ENCODE measurements at places on chromosomes 5 and 9.
A peak's percentile ranks its signal among the peaks of the same experiment; 100 is the strongest.

GRCh38 chr9:36192196-36192595 lies 1.5 kb downstream of the CLTA start:
- no peak for DNase-seq

DNA sequence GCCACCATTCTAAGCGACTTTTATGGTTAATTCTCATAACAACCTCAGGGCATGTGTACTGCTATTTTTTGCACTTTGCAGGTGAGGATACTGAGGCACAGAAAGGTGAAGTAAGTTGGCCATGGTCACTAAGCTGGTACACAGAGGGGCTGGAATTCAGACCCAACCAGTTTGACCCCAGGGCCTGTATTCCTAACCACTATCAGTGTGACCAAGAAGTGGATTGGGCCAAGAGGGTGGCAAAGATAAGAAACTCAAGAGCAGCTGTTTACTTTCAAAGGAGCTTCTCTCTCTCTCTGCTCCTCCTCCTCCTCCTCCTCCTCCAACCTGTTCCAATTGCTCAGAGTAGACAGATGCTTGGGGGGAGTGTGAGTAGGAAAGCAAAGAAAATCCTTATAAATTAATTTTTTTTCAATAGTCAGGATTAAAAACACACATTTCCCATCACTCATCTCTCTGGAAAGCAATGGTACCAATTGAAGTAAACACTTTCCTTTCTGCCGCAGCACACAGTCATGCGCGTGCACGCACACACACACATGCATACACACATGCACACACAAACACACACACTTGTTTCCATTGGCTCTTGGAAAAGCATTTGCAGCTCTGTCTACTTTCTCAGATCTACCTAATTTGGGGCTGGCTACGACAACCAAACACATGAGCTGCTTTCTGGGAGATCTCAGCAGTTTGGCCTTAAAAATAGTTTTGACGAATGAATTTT lies 736.7 kb upstream of the WWC1 start:
- DNase-seq: no peak

DNA sequence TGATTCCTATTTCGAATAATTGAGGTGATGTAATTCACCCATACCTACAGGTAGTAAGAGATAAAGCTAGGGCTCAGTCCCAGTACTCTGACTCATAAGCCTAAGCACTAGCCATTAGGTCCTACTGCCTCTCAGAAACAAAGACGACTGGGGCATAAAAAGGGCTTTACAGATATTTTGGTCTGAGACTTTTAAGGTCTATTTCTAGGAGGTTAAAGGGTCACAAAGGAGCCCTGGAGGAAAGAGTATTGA lies 69.8 kb downstream of the SGCD start:
- no peak for DNase-seq

- no peak for DNase-seq
These were observed 94.5 kb downstream of the CDH6 start for GRCh38 chr5:31287985-31288384.

DNA sequence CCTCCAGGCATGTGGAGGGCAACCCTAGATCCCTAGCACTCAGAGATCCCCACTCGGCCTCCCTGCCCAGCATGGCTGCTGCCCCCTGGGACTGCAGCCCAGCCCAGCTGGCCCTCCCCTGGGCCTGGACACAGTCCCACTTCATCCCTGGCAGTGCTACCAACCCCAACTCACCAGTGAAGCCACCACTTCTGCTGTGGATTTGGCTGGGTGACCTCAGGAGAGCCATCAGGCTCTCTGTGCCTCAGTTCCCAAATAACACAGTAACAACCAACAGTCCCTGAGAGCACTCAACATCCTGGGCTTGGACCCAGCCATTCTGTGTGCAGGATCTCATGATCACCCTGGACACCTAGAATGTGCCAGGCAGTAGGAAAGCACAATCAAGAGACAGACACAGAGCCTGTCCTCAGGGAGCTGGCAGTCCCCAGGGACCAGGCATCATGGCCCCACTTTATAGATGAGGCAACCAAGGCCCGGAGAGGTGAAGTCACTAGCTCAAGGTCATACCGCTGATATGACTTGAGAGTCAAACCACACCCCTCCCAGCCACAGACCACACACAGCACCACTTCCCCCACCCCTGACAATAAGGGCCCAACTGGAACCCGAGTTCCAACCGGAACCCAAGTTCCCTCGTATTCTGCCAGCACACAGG lies 4.7 kb upstream of the PSMB7 start:
- no peak for DNase-seq

DNA sequence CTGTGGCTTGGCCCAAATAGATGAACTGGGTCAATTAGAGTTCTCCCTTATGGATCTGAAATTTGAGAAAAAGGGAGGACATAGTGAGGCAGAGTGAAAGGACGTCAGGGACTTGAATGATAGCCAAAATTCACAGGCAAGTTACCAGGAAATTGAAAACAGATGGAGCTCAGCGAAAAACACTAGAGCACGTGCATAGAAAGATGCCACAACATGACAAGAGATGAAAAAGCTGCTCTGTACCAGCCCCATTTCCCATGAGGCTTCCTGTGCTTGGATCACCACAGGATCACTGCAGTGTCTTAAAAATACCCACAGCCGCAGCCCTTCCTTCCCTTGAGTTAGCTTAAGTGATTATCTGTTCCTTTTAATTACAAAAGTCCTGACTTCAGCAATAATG lies 39.0 kb upstream of the HOMER1 start:
- no peak for DNase-seq

DNA sequence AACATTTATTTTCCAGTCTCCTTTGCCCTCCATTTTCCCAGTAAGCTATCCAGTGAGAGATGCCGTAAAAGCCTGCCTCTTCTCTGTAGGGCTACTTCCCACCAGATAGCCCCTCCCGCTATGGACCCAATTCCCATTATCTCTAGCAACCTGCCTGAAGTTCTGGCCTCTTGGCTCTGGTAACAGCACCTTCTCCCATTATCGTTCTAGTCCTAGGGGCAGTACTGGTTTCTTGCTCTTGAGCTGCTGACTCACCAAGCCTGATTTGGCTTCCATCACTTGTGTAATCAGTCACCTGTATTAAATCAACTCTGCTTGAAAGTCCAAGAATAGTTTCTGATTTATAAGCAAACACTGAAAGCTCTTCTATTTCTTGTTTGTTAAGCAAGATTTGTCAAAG lies 42.8 kb upstream of the PARP8 start:
- DNase-seq: no peak

- no peak for DNase-seq
These were observed 498.0 kb downstream of the PRDM9 start for GRCh38 chr5:24005384-24005783.

DNA sequence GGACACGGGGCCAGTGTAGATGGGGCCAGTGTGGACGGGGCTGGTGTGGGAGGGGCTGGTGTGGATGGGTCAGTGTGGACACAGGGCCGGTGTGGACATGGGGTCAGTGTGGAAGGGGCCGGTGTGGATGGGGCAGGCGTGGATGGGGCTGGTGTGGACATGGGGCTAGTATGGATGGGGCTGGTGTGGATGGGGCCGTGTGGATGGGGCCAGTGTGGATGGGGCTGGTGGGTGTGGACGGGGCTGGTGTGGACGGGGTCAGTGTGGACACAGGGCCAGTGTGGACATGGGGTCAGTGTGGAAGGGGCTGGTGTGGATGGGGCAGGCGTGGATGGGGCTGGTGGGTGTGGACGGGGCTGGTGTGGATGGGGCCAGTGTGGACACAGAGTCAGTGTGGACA lies 23.8 kb downstream of the SLC9A3 start:
- DNase-seq: no peak

GRCh38 chr5:95731571-95732554 lies 727 bp downstream of the RHOBTB3 start:
- DNase-seq: no peak

DNA sequence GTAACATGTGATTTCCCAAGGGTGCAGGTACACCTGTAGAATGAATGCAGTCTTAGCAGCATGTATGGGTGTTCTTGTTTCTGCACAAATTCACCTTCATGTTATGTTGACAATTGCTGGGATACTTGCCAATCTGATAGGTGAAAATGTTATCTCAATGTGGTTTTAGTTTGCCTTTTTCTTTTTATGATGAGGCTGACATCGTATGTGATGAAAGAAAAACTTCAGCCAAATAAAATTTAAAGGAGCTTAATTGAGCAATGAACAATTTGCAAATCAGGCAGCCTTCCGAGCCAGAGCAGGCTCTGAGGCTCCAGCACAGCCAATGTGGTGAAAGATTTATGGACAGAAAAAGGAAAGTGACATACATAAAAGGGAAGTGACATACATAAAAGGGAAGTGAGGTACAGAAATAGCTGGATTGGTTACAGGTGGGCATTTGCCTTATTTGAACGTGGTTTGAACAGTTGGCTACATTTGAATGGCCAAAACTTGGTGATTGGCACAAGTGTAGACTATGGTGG lies 10.5 kb downstream of the TAL2 start:
- DNase-seq: no peak

GRCh38 chr5:59245198-59245597 lies 648.3 kb downstream of the PDE4D start:
- no peak for DNase-seq

DNA sequence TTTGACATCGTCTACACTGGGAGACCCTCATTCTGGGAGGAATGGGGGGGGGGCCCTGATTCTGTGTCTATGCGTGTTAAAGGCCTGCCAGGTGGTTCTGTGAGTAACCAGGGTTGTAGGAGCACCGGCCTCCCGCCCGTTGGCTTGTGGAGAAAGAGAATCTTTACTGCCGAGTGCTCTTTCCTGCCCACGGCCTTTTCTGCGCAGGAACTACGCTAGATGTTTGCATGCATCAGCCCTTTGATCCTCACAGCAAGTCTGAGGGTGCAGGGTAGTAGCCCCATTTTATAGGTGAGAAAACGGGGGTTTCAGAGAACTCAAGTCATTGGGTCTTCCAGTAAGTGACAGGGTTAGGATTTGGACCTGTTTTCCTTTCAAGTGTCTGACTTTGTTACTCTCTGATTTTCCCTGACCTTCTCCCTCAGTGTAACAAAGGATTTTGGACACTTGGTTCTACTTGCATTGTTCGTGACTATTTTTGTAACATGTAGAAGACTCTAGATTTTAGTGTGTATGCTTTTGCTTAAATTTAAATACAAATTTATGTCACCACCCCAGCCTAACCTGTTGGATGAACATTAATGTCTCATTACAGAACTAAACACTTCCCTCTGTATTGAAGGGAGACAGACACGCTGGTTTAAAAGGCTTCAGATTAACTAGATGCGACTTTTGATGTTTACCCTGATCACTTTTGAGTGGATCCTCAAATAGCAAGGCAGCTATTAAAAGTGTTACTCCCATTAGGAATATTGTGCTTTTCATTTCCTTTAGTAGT lies 22.0 kb downstream of the MAST4 start:
- no peak for DNase-seq

DNA sequence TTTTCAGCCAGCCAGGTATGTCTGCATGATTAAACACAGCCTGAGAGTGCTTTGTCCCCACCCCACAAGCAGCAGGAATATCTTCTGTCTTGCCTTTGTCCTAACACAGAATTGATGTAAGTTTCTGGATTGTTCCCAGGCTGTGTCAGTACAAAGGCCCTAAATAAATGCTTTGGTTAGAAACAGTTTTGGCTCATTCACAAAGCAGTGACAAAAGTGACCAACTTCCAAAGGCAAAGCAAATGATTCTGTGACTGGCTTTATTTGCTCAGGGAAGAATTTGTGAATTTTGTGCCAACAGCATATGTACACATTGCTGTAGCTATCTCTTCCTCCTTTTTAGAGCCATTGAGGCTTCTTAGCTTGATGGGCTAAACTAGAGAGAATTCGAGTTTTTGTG lies 133.7 kb downstream of the PLPPR1 start:
- DNase-seq: no peak

DNA sequence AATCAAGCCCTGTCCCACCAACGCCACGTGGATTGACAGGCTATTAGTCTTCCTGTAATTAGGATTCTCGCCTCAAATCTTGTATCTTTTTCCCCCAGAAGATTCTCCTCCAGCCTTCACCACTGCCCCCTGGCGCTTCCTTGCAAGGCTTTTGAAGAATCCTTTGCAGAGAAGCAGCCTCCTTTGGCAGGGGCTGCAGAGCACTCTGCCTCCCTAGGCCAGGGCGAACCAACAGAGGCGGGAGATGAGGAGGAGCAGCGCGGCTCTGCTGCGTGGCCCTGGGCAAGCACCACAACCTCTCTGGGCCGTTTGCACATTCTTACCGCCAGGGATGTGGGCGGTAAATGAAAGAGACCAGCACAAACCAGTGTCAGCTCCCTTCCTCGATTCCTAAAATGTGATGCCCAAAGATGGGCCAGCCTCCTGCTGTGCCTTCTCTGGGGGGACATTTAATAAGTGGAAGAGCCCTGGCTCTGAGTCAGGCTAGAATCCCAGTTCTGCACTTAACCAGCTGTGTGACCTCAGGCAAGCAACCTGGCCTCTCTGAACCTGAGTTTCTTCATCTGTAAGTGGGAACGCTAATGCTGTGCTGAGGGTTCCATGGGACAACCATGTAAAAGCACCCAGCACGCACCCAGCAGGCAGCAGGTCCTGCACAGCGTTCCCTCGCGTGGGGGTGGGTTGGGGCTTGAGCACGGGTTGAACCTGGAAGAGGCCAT lies 128.6 kb downstream of the KCNIP1 start:
- no peak for DNase-seq

GRCh38 chr9:84781931-84782866 lies 112.7 kb downstream of the NTRK2 start:
- no peak for DNase-seq

- DNase-seq: peak; percentile 66
These were observed 44.8 kb downstream of the ANXA2R start for GRCh38 chr5:42995360-42995751.

GRCh38 chr5:123097871-123098735 lies 9.1 kb downstream of the PRDM6 start:
- no peak for DNase-seq

DNA sequence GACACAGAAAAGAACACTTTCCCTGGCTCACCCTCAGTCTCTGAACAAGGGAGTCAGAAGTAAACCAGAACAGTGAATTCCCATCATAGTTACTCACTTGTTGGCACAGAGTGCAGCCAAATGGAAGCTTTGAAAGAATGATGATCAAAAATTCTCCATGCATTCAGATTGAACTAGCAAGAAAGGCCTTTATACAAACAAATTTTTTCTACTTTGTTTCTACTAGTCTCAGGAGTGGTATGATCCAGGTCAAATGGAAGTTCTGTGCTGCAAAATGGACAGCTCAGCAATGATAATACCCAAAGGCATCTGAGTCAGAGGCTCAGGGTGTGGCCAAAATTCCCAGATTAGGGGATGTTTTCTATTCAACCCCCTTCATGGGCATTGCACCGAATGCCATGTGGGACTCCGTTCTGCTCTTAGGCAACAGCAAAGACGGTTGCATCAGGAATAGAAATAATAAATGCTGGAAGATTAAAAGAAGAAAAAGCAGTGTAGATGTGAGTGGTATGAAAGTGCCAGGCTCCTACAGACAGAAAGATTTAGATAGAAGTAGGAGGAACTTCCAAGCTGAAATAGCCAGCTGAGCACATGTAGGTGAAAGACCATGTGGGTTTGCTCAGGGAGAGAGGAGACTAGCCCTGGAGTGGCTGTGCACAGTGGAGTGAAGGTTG lies 24.0 kb upstream of the ASPN start:
- no peak for DNase-seq

GRCh38 chr5:158874792-158875191 lies 224.9 kb downstream of the EBF1 start:
- no peak for DNase-seq

GRCh38 chr5:94746731-94747124 lies 128.3 kb downstream of the SLF1 start:
- DNase-seq: no peak

GRCh38 chr5:159987031-159987674 lies 21.8 kb upstream of the TTC1 start:
- DNase-seq: peak; percentile 87

- DNase-seq: no peak
These were observed 1458.8 kb upstream of the ACO1 start for GRCh38 chr9:30925635-30926034.
